ENCODE measurements at places on chromosomes 11 and 22.
A peak's percentile ranks its signal among the peaks of the same experiment; 100 is the strongest.

DNA sequence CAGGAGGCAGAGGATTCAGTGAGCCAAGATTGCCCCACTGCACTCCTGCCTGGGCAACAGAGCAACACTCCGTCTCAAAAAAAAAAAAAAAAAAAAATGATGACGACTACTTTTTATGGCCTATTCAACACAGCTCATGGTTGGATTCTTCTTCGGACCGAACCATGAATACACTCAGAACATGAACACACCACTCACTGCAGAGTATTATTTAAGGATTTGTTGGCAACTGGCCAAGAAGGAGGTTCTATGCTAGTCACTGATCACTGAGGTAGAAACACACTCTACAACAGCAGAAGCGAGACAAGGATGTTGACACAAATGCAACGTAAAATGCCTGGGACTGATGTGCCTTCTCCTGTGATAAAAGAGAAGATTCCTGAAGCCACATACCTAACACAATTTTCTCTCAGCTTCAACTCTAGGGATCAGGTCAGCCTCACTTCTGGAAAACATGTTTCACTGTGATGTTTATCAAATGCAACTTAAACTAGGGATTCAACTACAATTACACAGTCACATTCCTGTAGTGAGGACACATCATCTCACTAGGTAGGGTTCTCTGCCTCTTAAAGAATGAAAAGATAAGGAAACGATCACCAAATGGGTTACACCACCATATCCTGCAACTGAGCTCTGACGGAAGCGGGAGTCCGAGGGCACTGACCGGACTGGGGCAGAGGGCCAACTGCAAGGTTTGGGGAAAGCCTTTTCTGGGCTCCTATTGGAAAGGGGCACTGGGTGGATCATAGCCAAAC, 82.5 kb downstream of the SGSM3 start:
- DNase-seq = no peak

DNA sequence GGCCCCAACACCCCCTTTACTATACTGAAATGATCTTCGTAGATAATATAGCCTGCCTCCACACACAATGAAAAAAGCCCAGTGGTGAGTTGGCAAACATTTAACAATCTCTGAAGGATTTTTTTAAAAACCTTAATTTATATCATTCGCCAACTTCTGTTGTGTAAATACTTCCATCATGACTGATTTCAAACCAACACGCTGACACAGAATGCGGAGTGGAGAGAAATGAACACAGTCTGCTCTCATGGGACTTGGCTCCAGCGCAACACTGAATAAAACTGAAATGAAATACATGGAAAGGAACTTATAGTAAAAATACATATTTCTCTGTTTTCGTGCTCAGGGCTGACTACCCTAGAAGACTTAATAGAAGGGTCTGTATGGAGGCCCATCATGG, 61.3 kb upstream of the WNT11 start:
- DNase-seq = no peak

DNA sequence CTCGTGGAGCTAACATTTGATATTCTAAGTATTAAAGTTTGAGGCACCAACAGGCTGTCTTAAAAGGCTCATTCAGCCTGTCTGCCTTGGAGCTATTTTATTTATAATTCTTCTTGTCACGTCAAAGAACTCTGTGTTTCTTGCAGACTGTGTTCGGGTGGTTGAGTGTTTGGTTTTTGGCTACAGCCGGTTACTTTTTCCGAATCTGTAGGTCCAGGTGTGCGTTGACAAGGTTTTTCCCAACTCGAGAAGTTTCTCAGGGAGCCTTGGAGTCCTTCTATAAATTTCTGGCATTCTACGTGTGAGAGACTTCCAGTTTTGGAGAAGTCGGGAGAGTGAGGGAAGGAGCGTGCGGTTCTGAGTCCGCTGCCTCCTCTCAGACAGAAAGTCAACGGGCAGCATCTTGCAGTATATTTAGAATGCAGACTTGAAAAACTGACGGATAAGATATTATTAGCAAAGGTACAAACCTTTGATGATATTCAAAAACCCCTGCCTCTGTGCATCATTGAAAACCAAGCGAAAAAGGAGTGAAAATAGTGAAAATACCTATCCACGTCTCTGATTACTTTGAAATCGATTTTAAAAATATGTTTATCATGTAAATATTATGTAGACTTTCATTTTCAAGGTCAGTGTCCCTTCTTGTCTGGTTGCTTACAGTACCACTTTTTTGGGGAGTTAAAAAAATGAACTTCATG, 85.2 kb upstream of the PPARA start:
- no peak for DNase-seq

DNA sequence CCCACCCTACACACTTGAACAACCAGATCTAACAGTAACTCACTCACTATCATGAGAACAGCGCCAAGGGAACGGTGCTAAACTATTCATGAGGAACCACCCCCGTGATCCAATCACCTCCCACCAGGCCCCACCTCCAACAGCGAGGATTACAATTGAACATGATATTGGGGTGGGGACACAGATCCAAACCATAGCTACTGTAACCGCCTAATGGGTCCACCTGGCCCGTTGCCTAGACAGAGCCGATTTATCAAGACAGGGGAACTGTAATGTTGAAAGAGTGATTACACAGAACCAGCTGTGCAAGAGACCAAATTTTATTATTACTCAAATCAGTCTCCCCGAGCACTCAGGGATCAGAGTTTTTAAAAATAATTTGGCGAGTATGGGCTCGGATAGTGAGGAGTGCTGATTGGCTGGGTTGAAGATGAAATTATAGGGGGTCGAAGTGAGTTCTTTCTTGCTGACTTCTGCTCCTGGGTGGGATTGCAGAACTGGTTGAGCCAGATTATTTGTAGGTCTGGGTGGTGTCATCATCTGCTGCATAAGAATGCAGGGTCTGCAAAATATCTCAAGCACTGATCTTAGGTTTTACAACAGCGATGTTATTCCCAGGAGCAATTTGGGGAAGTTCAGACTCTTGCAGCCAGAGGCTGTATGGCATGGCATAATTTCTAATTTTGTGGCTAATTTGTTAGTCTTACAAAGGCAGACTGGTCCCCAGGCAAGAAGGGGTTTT, 17.9 kb upstream of the ZC3H12C start:
- DNase-seq = no peak

DNA sequence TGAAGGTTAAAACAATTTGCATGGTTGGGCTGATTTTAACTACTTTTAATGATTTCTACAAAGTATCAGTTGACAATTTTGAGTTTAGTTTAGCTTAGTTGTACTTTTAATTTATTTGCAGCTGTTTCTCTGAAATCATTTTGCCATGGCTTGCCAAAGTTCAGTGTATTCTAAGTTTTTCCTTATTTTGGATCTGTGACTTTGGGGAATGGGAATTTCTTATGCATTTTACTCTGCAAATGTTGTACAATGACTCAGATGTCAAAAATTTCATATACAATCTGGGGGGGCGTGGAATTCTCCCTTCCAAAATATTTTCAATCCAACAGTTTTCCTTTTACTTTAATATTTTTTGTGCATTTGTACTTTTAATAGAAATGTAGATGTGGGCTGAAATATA, 8.9 kb upstream of the DCHS1 start:
- no peak for DNase-seq

DNA sequence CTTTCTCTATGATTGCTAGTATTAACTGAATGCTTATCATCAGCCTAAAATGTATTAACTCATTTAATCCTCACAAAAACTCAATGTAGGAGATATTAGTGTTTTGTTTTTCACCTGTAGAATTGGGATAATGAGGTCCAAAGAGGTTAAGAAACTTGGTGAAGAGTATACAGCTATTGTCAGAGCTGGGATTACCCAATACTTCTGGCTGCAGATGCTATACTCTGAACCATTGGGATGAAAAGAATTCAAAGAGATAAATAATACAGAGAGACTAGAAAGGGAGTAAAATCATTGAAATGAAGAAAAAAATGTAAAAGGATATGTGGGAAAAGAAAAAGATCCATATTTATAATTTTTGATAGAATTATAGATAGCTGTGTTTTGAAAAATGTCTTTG, 137.1 kb downstream of the TRPC6 start:
- DNase-seq = no peak

DNA sequence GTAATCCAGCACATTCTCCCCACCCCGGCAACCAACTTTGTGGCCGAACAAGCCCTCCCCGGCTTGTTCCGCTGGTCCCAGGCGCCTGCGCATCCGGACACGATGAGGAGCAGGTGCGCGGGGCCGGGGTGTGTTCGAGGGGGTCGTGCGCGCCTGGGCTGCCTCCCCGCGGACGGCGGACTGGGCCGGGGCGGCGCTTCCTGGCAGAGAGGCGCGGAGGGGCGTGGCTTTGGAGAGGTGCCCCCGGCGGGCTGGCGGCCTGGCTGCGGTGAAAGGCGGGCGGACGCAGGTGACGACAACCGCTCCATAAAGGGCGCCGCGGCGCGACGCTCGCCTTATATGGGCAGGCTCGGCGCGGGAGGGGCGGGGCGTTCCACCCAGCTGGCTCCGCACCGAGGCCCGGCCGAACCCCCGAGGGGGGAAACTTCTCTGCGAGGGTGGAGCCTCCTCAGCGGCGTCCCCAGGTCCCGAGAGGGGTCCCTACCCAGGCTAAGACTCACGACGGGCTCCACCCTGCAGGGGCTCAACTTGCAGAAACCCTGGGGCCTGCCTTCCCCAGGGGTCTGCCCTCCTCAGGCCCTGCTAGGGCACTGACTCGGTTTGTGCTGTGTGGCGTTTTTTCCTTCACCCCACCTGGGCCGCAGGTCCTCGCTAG, 26.4 kb downstream of the TXN2 start:
- DNase-seq = peak; percentile 83

GRCh38 chr11:126838779-126839178, 161.8 kb downstream of the KIRREL3 start:
- DNase-seq = no peak

- DNase-seq = no peak
Observed at GRCh38 chr11:2655016-2655719, 44.6 kb downstream of the KCNQ1OT1 start.

DNA sequence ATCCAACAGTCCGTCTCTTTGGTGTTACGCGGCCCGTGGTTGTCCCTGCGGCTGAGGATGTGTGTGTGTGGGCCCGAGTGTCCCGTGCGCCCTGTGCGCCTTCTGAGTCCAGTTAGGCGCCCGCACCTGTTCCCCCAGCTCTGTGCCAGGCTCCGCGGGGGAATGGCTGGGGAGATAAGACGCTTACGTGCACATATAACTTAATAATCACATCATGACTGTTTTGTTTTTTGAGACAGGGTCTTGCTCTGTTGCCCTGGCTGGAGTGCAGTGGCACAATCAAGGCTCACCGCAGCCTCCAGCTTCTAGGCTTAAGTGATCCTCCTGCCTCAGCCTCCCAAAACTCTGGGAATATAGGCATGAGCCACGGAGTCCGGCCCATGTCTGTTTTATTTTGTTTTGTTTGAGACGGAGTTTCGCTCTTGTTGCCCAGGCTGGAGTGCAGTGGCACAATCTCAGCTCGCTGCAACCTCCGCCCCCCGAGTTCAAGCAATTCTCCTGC, 817 bp downstream of the ARL2 start:
- peak; percentile 1 for DNase-seq

DNA sequence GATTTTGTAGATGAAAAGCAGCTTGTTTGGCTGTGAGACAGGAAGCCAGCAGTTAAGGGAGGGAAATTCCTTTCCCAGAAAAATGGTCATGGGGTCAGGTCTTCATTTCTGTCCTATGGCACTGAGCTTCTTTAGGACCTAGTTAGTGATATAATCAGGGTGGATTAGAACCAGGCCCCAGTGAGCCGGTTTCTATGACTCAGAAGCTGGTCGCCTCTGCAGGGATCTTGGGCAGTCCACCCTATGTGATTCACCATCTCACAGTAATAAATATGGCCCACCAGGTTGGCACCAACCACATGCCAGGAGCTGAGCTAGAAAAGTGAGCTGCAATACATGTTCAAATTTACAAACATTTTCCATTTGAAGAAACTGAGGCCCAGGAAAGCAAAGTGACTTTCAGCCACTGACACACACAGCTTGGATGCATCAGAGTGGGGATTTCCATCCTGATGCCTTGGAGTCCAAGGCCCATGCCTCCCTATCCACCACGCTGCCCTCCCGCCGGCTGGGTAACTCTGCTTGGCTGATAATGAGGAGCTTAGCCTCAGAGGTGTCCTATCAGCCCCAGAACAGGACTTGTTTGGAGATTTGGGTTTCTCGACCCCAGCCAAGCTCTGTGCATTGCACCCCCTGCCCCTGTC, 42.0 kb downstream of the CD82 start:
- DNase-seq = no peak

GRCh38 chr11:13629779-13630178, 38.7 kb upstream of the FAR1 start:
- DNase-seq = no peak

DNA sequence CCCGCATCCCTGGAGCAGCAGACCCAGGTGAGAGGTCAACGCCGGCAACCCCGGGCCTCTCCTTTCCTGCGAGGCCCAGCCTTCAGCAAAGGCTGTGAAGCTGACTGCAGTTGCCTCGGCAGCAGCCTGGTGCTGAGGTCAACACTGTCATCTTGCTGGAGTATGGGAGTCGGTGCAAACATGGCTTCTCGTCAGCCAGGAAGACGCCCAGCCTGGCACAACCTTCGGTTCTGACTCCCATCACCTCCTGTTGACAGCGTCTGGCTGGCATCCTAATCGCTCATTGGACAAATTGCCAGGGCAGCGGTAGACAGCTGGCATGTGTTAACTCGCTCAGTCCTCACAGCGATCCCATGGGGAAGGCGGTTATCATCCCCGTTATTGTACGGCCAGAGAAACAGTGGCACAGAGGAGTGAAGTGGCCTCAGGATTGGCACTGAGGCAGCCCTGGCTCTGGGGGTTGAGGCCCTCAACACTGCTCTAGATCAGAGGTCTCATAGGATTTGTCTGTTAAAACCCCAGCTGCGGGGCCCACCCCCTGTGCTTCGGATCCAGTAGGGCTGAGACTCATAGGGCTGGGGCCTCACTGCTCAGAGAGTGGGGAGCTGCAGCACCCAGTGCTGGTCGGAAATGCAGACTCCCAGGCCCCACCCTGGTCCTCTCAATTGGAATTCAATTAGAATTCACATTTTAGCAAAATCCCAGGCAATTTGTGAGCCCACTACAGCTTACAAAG, 39.3 kb upstream of the TP53I11 start:
- no peak for DNase-seq

- DNase-seq = no peak
Observed at GRCh38 chr22:44483878-44484277, 14.2 kb downstream of the RTL6 start.

DNA sequence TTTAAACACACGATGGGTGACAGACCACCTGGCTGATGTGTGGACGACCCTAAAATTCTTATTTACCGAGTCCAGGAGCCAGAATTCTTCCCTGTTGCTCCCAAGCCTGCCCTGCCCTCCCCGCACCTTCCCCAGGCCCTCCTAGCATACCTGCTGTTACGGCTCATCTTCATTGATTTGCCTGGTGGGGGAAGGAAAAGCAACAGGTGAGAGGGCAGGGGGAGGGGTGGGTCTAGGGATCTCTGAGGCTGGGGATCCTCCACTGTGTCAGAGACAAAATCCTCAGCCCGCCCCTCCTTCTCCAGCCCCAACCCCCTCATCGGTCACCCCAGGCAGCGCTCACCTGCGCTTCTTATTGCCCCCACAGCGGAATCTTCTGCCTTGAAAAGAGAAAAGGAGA, 4.0 kb downstream of the FXYD2 start:
- DNase-seq = no peak
